ENCODE measurements at places on chromosomes 5 and 9.
A peak's percentile ranks its signal among the peaks of the same experiment; 100 is the strongest.

GRCh38 chr5:145906401-145906800 is 30.0 kb upstream of the SH3RF2 start:
- peak; percentile 28 for DNase-seq

- DNase-seq: peak; percentile 97
Measured at GRCh38 chr5:111948092-111948841, 191.3 kb upstream of the NREP start.

DNA sequence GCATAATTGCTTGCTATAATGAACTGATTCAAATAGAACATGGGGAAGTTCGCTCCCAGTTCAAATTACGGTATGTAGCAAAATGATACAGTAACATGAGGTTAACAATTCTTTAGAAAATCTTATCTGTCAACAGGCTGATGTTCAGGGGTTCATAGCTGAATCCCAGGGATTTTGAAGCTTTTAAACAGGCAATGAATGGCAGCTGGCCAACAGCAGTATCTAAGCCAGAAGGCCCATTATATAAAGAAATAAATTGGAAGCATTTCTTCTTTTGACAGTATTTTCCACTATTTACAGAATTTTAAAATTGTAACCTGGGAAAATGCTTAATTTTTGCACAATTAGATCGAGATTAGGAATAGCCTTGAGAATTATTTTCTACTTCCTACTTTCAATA is 126.8 kb downstream of the PDE8B start:
- no peak for DNase-seq

DNA sequence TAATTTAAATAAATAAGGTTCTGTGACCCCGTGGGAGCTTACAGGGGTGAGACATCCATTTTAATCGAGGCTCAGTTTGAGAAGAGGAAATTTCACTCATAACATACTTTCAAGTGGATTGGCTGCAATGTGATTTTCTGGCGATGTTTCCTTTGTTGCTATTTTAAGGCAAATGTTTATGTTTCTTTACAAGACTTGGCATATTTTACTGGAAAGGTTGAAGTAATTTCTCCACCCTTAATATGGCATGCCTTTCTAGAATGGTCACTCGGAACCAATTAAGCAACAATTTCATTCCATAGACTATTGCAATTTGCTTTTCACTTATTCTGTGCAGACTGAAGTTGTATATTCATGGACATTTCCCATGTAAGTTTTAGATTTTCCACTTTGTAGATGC is 438.0 kb upstream of the WWC1 start:
- DNase-seq: peak; percentile 91
